ENCODE measurements at places on chromosomes 5 and 9. TPM values are rescaled to one million over a fixed set of nuclear protein-coding genes. Genes with fewer than 3 reads are reported as not detected.

GRCh38 chr9:1718836-1719235 is 296.3 kb upstream of the SMARCA2 start:
- DNase-seq, result no peak

- no peak for DNase-seq
These were observed 92.8 kb downstream of the SNX18 start for GRCh38 chr5:54610197-54610944.

DNA sequence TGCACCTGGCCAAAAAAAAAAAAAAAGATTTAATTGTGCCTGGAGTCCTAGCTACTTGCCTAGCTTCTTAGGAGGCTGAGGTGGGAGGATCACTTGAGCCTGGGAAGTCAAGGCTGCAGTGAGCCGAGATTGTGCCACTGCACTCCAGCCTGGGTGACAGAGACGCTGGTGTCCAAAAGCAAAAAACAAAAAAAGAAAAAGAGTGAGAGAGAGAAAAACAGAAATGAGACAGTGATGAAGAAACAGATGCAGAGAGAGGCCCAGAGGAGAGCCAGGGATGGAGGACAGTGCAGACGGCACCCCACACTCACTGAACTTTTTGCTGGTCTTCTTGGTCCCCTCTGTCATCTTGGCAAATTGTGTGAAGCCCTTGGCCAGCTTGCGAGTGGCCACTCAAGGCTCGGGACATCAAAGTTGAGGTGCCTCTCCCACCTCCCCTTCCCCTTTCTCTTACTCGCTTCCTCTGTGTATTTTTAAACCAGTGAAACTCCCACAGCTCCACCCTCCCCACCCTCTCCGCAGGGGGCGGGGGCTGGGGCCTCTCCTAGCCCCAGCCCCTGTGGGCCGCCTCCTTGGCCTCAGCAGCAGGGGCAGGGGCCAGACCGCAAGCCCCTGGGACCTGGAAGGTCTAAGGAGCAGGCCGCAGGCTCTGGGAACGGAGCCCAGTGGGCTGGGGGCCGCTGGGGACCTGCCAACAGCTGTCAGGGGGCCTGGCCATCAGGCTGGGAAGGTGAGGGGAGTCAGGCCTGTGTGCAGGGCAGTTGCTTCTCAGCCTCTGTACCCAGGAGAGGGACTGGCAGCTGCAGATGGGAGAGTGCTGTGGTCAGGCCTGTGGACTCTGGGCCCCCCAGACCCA is at the start of gene SH2D3C:
Gene SH2D3C (minus strand): TSS at position 387 of the 856 bp plus-strand sequence. CDS start 39 bp downstream, at position 348.
- DNase-seq, result peak; percentile 50

CARD6 gene
- total RNA-seq, result 3.1 TPM

OR2S2 gene
- total RNA-seq, result not detected

LAMC3 gene
- 6.4 TPM for total RNA-seq

All from tongue (tissue), 3 donors.